NCI-H2081 treated with DMSO at 0.1 percent for 48 hours (cell line): ENCODE measurements at places on chromosomes 2 and 18.

- no peak for DNase-seq
Measured at GRCh38 chr2:86107031-86107430, 996 bp downstream of the PTCD3 start.

DNA sequence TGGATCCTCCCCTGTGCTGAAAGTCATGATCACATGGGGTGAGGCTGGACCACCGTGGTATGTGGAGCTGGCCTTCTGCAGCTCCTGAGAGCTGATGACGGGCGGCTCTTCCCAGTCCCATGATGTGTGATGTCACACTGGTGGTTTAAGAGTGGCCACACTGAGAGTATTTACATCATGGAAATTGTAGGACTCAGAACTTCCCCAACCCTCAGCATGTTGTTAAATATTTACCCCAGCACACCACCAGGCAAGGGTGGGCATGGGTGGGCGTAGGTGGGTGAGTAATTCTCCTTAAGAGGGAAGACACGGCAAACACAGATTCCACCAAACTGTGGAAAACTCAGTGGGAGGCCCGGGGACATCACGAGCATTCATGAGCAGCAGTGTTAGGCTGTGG lies 106.8 kb downstream of the ALPK2 start:
- no peak for DNase-seq

GRCh38 chr2:190849774-190850173 lies 30.8 kb upstream of the GLS start:
- DNase-seq, result no peak

- no peak for DNase-seq
Measured at GRCh38 chr2:18345848-18346247, 214.6 kb downstream of the RDH14 start.

DNA sequence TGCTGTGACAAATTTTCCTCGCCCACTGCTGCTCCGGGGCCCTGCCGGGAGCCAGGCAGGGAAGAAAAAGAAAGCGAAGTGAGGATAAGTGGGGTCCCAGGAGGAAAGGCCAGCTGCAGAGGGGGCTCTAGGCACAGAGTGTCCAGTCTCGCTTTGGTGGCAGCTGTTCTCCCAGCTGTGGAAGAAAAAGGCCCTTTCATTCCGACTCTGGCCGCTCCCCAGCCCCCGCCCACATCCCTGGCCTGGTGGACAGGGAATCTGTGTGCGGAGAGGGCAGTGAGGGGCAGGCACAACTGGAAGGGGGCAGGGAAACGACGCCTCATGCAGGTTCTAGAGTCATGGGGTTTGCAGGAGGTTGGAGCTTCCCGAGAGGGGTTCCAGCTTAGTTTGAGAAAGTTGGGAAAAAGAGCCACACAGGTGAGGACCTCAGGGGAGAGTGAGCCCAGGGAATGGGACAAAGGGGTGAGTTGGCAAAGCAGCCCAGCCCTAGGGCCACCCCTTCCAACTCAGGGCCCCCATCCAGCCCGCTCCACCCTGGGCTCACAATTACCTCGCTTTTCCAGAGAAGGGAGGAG lies 1.8 kb downstream of the RTKN start:
- DNase-seq, result no peak

GRCh38 chr18:77145364-77145901 lies 12.8 kb upstream of the MBP start:
- no peak for DNase-seq

DNA sequence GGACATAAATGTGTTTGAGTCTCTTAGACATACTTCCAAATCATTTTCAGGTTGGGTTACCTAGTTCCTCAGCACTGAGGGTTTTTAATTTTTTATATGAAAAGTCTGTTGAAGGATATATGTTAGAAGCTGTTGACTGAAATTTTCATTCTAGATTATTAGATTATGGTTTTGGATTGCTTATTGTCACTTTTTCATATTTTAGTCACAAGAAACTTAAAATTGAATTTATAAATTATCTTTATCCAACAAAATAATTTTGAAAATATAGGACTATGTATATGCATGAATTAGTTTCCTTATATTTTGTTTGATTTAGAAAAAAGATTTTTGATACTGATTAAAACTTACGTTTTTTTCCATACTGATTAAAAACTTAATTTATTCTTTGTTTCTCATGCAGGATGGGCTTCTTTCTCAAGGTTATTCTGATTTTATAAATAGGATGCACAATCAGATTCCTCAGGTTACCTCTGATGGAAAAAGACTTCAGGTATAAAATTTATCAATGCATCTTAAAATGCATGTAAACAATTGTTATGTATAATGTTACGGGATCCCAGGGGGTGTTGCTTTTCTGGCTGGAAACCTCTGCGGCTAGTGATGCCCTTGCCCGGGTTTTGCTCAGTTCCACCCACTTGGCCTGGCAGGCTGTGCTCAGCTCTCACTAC lies 26.2 kb downstream of the DDX1 start:
- no peak for DNase-seq

- no peak for DNase-seq
Measured at GRCh38 chr2:207320381-207321159, 154.8 kb upstream of the KLF7 start.

DNA sequence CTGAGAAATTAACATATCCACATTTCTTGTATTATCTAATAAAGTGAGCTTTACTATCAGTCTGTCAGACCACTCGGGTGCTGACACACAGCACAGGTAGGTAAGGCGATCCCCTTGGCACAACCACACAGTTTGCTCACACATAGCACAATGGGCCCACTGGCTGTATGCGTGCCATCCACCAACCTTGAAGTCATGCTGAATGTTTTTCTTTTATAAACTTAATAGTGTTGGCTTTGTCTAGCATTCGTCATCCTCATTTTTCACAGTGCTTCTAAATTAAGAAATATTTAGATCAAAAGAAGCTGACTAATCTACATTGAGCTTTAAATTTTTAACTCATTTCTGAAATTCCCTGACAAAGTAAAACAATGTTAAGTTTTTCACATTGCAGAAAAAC lies 50.0 kb upstream of the PAPOLG start:
- DNase-seq, result no peak

DNA sequence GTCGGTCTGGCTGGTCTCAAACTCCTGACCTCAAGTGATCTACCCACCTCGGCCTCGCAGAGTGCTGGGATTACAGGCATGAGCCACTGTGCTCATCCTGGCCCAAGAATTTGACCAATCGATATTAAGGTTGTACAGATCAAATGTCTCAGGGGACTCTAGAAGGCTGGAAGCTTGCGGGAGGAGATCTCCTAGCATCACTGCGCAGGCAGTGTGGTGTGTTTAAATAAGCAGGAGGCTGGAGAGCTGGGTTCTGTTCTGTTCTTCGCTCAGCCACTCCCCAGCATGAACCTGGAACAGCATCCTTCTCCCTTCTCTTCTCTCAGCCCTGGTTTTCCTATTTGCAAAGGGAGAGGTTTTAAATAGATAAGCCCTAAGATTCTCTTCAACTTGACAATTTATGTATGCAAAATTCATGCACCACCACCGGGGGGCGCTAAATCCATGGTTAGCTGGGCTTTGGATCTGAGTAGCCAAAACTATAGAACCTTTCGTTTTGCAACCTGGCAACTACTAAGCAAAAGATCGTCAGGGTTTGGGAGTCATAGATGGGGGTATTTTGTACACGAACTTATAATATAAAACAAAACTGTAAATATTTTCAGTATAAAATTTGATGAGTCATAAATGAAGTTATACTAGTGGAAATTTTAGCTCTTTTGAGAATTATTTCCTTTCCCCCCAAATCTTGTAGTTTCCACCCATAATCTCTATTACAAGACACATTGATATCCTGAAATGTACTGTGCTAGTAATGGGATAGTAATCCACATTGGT lies 60.6 kb downstream of the SLC16A14 start:
- DNase-seq, result peak; percentile 22

GRCh38 chr2:241842620-241843211 lies 16.0 kb downstream of the PDCD1 start:
- no peak for DNase-seq

DNA sequence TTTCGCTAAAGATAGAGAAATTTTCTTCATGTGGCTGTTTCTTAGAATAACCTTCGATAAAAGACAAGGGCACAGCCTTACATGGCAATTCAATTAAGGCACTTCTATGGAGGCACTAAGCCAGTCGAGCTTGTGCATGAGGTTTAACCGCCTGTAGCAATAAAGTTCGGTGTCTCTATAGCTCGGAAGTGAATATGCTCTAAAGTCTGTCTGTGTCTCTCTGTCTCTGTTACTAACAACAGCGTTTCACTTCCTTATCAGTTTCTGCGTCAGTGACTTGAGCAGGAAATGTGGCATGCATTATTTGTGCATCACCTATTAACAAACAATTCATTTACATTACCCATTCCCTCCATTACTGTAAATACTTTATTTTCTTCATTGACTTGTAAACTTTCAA lies 365.1 kb upstream of the NETO1 start:
- no peak for DNase-seq
